ENCODE measurements at places on chromosomes 7 and 10.

GRCh38 chr7:35702541-35702940 is 7.6 kb upstream of the HERPUD2 start:
- DNase-seq, result no peak

- DNase-seq, result no peak
Measured at GRCh38 chr10:71265618-71266146, 53.3 kb downstream of the UNC5B start.

- DNase-seq, result no peak
Measured at GRCh38 chr7:128154504-128154903, 86.6 kb upstream of the LEP start.

- peak; percentile 62 for DNase-seq
Measured at GRCh38 chr10:132229834-132230556, 43.2 kb downstream of the DPYSL4 start.

GRCh38 chr7:101705331-101705730 is 76.2 kb upstream of the MYL10 start:
- DNase-seq, result no peak

DNA sequence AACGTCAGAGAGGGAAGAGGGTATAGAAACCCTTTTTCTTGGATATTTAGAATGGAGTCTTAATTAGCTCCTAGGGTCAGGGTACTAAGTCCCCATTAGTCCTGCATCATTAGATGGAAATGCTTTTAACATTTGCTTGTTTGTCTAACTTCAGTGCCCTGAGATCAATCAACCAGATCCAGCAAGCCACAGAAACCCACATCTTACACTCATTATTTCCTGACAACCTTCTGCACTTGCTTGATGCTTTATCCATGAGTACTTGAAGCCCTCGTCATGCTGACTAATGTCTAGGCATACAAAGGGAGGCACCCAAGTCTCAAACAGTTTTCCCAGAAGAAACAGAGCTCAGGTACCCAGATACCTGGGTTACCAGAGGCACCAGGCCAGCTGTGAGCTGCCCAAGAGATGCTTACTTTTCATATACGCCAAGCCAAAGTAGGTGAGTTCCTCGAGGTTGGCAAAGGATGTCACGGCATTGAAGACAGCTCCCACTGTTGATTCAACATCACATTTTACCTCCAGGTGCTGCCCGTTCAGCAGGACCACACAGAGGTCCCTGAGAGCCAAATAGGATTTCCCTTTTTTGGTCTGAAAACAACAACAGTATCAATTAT is 42.7 kb downstream of the FRMPD2 start:
- no peak for DNase-seq

DNA sequence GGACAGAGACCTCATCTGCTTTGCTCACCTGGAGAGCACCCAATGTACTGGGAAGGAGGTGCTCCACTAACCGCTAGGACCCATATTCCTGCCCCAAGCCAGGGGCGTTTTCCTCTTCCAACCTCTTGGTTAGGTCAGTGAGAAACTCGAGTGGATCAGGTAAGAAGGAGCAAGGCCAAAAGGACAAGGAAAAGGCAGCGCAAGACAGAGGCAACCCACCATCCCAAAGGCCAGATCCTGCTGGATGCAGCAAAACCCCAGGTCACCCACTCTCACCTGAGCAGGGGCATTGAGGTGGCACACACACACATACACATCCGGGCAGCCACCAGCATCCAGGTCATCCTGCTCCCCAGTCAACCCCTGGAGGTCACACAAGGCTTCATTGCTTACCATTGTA is 105.1 kb downstream of the GRID1 start:
- DNase-seq, result no peak

GRCh38 chr10:51468424-51468823 is 231.0 kb downstream of the CSTF2T start:
- DNase-seq, result no peak

- DNase-seq, result no peak
Measured at GRCh38 chr10:94902080-94902479, 36.4 kb upstream of the CYP2C9 start.

DNA sequence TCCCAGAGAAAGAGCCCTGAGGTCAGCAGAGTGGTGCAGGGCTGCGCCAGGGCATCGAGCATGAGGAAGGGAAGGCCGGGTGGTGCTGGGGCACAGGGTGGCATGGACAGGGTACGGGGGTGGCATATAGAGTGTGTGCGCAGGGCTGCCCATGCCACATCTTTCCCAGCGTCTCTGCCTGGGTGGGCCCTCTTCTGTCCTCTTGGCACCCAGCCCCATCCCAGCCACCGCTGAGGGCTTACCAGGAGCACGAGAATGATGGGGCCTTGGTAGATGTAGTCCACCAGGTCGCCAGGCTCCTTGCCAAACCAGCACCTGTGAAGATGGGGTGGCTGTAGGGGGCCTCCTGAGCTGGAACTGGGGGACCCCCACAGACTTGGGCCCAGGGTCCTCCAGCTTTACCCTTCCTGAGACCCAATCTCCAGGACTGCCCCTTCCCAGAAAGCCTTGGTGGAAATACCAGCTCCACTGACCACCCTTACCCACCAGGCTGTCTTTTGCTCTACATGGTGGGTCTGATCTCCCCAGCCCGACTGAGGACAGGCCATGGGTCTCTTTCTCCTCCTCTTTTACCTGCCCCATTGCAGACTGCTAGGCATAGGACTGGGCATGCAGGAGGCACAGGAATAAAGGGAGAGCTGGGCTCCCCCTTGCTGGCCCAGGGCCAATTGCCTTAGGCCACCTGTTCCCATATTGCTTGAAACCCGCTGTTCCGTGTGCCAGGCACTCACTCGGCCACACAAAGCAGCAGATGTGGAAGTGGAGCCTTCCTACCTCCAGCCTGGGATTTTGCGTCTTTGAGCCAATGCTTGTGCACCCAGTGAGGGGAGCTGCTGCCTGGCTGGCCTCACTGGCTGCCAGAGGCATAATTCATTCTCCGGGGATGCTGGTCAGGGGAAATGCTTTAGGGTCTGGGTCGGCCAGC is 21.7 kb downstream of the CRHR2 start:
- peak; percentile 75 for DNase-seq

- DNase-seq, result peak; percentile 42
Measured at GRCh38 chr7:103075337-103075918, 488 bp downstream of the ARMC10 start.

- no peak for DNase-seq
Measured at GRCh38 chr10:35074266-35074665, 15.9 kb downstream of the CUL2 start.

GRCh38 chr7:112143136-112143535 is 63.1 kb downstream of the DOCK4 start:
- DNase-seq, result peak; percentile 10

DNA sequence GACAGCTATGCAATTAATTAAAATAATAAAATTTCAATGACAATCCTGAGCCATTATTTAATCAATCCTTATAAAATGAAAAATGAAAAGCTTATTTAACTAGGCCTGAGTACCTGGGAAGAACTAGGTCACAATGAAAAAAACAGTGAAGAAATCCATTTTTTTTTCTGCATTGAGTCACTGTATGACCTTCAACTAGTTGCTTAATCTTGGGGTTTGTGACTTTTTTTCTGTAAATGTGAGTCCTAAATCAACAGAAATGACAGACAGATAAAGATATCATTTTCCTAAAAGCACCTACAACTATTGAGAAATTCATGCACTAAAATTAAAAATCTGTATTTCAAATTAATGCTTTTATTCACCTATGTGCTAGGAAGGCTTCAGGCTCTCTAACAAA is 96.8 kb downstream of the TMEM26 start:
- no peak for DNase-seq

- no peak for DNase-seq
Measured at GRCh38 chr10:80184291-80184690, 21.0 kb downstream of the ANXA11 start.

GRCh38 chr10:72061491-72061890 is 26.9 kb downstream of the SPOCK2 start:
- peak; percentile 10 for DNase-seq

DNA sequence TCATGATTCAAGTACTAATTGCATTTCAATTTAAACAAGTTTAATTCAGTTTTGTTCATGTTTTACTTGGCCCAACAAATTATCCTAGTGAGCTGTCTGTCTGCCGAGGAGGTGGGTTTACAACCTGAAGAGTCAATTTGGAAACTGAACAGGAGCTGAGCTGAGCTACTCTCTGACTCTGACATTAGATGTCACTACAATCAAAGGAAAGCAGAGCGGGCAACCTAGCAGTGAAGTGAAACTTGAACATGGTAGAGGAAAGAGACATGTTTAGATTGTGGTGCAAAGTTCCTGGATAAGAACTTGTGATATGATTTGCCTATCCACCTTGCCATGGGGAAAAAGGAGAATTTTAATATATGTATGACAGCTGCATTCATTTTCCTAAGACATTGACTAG is 9.6 kb upstream of the AGR3 start:
- DNase-seq, result peak; percentile 3

DNA sequence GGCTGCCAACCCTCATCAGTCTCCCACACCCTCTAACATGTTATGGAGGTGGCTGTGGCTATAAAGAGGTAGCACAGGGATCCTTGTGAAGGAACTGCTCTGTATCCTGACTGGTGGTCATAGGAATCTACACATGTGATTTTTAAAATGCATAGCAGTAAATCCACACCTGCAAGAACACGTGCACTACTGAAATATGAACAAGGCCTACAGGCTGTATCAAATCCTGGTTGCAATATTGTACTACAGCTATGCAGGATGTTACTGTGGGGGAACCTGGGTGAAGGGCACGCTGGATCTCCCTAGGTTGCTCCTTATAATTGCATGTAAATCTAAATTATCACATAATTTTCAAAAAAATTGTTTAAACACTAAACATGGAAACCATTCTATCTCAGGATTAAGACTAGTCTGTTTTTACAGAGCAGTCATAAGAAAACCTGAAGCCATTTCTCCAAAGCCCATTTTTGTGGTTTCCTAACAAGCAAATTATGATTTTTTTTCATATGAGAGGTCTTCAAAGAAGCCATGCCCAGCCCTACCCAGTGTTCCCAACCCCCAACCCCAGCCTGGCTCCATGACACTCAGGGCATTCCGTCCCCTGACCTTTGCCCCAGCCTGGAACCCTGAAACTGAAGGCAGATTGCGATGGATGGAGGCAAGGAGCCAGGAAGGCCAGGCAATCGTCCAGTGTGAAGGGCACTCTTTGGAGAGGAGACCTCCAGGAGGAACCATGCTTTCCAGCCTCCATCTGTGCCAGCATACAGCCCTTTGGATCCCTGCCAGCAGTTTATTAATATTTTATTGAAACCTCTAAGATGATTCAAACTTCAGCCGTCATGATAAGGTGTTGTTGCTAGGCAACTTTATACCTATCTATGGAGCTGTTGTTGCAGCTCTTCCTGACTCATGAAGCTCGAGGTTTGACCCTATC is 161.0 kb downstream of the GRID1 start:
- DNase-seq, result no peak

DNA sequence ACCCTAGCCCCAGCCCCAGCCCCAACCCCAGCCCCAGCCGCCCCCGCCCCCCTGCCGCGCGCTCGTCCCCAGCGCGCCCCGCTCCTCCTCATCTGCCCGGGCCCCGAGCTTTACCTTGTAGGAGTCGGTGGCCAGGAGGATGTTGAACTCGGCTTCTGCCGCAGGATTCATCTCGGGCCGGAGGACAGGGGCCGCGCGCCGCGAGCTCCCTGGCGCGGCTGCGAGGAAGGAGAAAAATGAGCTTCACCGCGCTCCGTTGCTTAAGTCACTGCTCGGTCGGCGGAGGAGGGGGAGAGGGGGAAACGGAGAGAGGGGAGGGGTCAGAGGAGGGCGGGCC is at the start of gene NAMPT:
TSS of gene NAMPT (minus strand) at position 270 of the 337 bp plus-strand sequence. CDS start at position 171, 99 bp downstream.
- no peak for DNase-seq
